ENCODE measurements at places on chromosomes 6 and 20.
A peak's percentile ranks its signal among the peaks of the same experiment; 100 is the strongest.

DNA sequence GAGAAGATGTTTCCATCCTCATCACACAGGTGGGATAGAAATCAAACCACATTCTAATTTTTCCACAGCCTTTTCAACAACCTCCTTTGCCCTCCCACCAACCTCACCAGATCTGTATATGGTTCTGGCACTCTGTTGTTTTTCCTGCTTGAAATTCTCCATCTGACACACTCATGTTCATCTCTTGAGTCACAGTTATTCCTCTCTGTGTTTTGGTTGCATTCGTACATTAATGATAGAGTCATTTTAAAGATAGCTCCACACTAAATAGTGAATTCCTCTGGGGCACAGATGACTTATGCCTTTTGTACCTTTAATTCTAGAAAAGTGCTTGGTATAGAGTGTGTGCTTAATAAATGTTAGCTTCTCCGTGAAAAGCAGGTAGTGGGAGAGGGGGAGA lies 1.4 kb upstream of the GCLC start:
- no peak for DNase-seq

- no peak for DNase-seq
Measured at GRCh38 chr6:70823651-70824050, 133.2 kb downstream of the B3GAT2 start.

DNA sequence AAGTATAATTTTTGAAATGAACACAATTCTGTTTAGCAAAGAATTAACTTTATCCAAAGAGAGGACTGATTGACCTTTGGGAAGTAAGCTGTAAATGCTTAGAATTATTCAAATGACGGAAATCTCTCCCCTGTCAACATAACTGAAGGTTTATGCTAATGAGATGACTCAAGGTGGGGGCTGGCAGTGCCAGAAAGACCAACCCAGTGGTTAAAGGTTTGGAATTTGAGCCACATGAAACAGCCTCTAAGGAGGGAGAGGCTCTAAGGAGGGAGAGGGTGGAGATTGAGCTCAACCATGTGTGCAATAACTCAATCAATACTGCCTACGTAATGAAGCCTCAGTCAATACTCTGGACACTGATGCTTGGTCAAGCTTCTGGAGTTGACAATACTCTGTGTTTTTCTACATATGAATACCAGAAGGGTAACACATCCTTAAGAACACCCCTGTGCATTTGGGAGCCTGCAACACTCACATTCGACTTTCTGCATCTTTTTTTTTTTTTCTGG lies 123.4 kb upstream of the TENT5A start:
- no peak for DNase-seq

DNA sequence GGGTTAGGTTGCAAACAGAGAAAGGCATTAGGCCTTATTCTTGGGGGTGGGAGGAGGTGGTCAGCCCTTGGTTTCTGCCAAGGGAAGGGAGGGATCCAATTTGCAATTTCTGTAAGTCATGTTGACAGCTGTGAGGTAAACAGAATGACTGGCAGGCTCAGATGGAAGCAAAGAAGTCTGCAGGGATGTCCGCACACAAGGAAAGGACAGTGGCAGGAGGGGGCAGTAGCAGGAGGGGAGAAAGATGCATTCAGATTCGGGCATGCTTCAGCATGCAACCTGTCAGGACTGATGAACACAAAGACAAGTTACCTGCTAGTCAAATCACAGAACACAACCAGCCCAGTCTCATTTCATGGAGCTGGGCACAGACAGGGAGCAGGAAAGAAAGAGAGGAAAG lies 217.9 kb upstream of the FOXA2 start:
- no peak for DNase-seq

DNA sequence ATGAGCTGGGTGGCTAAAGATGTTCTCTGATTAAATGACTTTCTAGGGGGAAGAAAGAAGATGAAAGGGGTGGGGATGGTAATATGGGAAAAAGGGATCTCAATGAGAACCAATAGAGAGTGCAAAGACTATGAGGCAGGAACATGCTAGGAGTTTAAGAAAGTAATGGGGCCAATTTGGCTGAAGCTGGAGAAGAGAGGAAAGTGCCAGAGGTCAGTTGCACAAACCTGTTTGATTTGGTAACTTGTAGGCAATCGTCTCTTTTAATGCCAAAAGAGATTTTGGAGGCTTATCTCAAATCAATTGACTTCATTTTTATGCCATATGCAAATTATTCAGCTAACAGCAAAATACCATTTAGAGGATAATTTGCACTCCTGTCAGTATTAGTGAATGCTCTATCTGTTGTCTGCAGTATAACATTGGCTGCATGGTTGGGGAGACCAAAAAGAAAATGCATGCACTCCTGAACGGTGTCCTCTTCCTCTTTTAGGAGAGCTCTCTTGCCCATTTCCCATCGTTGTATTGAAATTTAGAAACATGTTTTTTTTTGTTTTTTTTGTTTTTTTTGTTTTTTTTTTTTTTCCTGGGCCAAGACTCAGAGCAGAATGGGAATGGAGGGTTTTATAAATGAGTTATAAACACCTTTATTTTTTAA lies 193.9 kb downstream of the BTBD3 start:
- DNase-seq: no peak

DNA sequence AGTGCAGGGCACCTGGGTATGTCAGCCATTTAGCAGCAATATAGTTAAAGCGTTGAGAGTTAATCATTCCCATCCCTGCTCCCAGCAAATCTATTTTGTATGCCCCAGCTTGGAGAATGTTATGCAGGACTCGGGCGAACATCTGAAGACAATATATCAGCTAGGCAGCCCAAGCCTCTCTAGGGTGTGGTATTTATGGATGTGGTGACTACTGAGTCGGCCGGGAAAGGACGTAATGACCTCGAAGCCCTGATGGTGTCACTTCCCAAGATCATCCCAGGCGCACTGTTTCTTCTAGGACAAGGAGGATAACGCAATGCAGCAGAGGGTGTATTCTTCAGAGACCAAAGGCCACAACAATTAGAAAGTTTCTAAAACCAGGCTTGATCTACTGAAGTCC lies 63.6 kb upstream of the FAM184A start:
- DNase-seq: no peak

DNA sequence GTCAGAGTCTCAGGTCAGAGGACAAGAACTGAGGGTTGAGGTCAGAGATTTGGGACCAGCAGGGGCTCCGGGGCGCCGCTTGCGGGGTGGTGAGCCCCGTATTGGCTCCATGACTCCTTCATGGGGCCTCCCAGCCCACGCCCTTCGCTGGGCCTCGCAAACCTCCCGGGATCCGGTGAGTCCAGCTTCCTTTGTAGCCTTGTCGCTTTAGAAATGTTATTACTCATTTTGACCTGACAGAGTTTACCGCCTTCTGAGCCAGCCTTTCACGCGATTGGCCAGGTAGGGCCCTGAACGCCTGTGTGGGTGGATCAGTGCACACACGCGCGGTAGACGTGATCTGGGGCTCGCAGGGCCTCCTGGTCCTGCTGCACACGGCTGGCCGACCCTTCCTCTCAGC lies 181.1 kb downstream of the ERMARD start:
- DNase-seq: no peak

DNA sequence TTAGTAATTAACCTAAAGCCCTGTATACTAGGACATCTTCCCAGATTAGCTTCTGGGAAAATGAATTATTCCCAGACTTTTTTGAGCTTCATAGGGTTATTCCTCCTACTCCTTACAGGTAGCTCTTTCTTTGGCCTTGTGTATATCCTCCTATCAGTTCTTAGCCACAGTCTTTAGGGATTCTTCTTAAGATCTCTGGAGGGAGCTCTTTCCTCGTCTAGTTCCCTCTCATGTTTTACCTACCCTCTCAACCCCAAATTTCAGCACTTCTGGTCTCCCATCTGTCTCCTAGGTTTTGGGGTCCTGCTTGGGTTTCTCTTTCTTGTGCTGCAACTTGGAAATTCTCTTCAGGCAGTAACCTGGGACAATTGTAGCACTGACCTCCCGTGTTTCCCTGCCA lies 46.4 kb upstream of the SLC35B3 start:
- no peak for DNase-seq

- no peak for DNase-seq
Measured at GRCh38 chr20:13333036-13333435, 112.0 kb downstream of the ISM1 start.

GRCh38 chr6:130615816-130616215 lies 211.4 kb upstream of the SMLR1 start:
- DNase-seq: no peak

GRCh38 chr20:41619360-41620100 lies 1.4 kb upstream of the CHD6 start:
- DNase-seq: peak; percentile 18

- no peak for DNase-seq
Measured at GRCh38 chr6:131917318-131917717, 33.9 kb downstream of the CCN2 start.

DNA sequence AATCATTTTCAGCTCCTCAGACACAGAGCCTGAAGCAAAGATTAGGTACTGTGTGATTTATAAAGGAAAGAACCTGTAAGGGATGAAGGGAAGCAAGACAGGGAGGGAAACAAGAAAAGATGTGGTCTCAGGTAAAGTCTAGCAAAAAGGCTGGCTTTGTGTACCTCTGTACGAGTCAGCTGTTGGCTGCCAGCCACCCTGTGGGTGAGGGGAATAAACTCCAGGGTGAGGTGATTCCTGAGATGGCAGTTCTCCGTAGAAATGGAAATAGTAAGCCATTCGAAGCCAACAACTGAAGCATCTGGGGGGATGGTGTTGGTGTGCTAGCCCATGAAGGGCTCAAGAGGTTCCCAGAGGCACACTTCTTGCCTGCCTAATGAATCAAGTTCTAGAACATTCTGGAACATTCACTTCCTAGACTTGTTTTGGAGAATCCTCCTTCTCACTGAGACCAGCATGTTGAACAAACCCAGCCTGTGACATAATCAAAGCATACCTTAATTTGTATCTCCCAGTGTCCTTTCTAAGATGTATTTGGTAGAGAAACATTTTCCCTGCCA lies 10.6 kb upstream of the TTPAL start:
- DNase-seq: no peak

GRCh38 chr6:94478133-94479005 lies 1059.0 kb upstream of the EPHA7 start:
- no peak for DNase-seq

GRCh38 chr6:28488916-28489365 lies 26.7 kb downstream of the GPX6 start:
- peak; percentile 57 for DNase-seq

DNA sequence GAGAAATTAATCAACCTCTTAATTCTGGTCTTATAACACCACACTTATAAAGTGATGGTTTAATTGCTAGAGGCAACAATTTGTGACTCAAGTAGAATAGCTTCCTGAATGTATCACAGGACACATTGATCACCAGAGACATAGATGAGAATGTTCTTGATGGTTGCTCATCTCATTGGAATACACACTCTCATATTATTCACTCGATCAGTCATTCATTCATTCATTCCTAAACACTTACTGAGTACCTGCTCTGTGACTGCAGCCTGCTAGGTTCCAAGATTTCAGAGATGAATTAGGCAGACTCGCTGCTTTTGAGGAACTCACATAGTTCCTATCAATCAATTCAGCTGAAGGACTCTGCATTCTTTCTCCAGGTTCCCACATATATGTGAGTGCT lies 365.1 kb upstream of the SOX4 start:
- no peak for DNase-seq

DNA sequence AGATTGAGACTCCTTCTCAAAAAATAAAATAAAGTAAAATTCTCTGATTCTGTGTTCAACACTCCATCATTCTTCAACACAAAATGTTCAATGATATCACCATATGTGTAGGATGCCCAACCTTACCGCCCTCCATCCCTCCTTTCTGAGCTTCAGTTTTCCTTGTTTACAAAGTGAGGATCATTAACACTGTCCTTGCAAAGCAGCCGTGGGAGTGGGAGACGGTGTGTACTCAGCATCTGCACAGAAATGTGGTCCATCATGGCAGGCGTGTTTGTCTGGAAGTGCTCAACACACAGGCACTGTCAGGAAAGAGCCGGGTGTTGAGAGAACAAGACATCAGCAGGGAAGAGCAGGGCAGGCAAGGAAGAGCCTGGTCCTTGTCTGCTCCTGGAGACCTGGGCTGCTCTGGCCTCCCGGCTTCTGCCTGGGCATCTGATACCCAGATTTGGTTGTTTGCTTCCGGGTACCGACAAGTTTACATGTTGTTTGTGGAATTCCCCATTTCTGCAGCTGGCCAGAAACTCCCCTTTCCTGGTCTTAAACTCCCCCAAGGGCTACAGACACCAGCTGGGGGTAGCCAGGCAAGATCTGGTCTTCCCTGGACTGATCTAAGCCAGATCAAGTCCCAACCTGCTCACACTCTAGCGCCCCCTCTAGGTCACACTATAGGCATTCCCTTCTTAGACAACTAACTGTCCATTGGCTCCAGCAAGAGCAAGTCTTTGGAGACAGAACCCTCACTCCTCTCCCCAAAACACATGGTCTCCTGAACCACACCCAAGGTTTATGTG lies 26.7 kb upstream of the TTPAL start:
- DNase-seq: no peak

- DNase-seq: no peak
Measured at GRCh38 chr20:25397096-25397495, 6.5 kb upstream of the ABHD12 start.

- no peak for DNase-seq
Measured at GRCh38 chr20:45055056-45055455, 45.9 kb downstream of the KCNS1 start.

DNA sequence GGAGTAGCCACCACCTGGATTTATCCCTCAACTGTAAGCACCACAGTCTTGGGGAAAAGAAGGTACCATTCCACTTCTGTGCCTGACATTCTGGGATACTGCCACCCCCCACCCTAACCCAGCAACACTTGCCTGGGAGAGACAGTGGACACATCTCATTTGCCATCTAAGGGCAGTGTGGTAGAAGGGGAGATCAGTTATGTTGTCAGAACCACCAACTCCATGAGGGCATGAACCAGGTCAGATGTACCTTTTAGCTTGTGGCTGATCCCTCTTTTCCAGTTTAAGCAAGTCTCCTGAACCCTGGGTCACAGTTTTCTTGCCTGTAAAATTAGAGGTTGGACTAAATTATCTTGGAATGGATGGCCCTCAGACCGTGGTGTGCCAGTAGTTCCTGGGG lies 165.5 kb downstream of the SCP2D1 start:
- no peak for DNase-seq

DNA sequence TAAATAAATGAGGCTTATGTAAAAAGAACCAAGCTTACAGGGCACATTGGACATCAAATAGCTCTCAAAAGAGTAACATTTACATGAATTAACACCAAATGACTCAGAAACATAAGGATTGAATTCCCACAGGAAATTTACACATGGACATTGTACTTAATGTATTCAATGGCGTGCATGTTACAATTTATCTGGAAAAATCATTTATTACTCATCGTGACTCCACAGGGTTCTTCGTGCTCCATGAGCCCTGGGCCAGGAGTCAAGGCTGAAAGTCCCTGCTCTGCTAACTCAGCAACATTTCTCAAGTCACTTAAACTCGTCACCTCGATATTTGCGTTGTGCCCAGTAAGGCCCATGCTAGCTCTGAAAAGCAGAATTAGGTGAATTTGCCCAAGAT lies 158.5 kb downstream of the PHACTR1 start:
- peak; percentile 62 for DNase-seq

GRCh38 chr6:111239461-111239860 lies 152.2 kb downstream of the SLC16A10 start:
- no peak for DNase-seq

DNA sequence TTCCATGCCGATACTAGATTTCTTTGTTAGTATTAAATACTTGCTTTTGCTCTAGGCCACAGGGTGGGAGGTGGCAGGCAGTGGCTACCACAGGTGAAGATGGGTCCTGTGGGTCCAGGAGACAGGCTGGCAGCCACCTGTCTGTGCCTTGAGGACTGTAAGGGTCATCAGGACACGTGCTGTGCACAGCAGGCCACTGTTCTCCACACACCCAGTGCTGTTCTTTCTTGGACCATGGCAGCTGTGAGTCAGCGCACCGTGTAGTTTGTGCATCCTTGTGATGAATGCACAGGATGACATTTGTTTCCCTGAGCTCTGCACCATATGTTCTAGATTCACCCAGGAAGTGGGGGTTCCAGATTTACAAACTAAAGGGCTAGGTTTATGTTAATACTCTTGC lies 317.0 kb downstream of the ZFAND3 start:
- no peak for DNase-seq
